ENCODE measurements at places on chromosomes 7 and 10.

DNA sequence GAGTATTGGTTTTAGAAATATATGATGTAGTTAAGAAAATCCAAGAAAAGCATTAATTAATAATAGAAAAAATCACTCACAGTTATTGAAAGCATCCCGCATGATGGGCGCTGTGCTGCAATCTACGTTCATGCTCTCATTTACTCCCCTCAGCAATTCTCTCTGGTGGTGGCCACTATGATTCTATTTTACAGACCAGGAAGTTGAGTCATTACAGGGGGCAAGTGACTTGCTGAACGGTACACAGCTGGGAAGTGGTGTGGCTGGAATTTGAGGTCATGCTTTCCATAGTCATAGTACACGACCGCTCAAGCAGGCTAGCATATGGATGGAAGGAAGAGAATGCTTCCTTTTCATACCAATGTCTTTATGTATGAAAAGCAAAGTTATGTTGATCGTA lies 117.4 kb downstream of the TES start:
- peak; percentile 98 for DNase-seq

GRCh38 chr10:60387531-60387930 lies 2.1 kb downstream of the ANK3 start:
- no peak for DNase-seq

DNA sequence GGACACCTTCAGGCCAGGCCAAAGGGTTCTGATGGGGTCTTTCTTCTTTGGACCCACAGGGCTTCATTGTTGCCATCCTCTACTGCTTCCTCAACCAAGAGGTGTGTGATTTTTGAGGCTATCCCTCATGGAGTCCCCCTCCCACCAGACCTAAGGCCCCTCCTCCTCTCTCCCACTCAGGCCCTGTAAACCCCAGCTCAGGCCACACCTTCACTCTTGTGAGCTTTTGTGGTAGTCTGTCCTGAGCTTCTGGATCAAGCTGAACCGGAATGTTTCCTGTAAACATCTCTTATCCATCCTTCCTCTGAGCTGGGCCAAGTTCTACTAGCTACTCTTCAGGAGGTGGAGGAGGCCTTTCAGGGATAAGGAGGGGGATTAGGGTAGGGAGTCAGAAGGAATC lies 13.5 kb downstream of the GHRHR start:
- no peak for DNase-seq

GRCh38 chr10:44926751-44927351 lies 15.7 kb downstream of the TMEM72 start:
- DNase-seq = no peak

DNA sequence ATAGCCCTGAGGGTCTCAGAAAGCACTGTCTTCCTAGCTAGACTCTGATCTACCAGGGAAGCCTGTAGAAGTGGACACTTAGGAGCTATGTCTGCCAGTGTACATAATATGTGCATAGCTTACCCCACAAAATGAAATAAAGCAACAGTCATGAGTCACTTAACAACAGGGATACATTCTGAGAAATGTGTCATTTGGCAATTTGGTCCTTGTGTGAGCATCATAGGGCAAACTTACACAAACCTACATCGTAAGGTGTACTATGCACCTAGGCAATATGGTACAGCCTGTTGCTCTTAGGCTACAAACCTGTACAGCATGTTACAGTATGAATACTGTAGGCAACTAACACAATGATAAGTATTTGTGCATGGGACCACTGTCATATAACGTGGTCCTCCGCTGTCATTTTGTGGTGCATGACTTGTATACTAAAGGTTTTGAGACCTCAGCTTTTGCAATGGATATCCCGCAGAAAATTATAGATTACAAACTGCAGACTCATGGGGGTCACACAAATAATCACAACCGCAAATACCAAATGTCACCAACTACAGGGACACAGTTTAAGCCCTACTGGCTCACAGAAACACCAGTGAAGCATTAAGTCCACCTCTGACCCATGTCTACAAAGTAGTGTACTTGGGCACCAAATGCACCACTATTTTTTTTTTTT lies 1.7 kb downstream of the URGCP start:
- peak; percentile 21 for DNase-seq

GRCh38 chr10:95840121-95840520 lies 67.7 kb upstream of the CC2D2B start:
- no peak for DNase-seq

GRCh38 chr7:149736478-149737360 lies 36.7 kb downstream of the ZNF467 start:
- DNase-seq = no peak

DNA sequence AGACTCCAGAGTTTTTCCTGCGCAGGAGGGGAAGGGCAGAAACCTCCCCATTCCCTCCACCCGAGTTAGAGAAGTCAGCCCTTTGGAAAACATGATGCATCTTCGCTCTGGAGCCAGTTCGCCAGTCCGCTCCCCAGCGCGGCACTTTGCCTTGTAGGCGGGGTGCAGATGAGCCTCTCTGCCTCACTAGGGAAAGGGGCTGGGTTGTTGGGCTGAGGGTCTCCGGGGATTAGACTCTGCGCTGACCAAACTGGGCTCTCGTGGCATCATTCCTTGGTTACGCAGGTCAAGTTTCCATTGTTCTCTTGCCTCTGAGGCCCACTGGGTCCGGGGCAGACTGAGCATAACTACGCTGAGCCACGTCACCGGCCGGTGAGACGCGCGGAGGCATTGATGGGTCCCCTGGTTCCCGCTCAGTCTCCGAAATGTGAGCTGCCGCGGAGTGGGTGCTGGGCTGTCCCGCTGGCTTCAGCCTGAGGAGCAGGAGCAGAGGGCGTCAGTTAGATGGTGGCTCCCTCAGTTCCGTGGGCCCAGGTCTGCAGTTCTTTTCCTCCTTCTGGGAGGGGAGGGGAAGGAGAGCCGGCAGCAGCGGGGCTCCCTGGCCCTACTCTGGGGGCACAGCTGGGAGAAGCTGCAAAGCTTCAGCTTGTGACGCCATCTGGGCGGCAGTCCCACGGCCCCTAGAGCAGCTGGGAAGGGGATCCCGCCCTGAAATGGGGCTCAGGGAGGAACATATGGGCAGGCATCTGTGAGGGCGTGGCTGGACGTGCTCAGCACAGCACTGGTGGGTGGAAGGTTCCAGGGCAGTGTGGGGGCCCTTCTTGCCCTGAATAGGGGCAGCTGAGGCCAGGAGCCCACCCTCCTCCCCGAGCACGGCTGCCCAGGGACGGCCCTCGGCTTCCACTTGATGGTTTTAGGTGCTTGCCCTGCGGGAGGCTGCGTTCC lies 121.3 kb upstream of the BTBD16 start:
- DNase-seq = no peak

GRCh38 chr10:100128951-100129350 lies 47.3 kb upstream of the CPN1 start:
- DNase-seq = no peak

- DNase-seq = no peak
Observed at GRCh38 chr10:57018452-57018851, 657.4 kb upstream of the ZWINT start.

All from iris pigment epithelial cell (primary cell).